ENCODE measurements at places on chromosomes 7 and 10.
A peak's percentile ranks its signal among the peaks of the same experiment; 100 is the strongest.

DNA sequence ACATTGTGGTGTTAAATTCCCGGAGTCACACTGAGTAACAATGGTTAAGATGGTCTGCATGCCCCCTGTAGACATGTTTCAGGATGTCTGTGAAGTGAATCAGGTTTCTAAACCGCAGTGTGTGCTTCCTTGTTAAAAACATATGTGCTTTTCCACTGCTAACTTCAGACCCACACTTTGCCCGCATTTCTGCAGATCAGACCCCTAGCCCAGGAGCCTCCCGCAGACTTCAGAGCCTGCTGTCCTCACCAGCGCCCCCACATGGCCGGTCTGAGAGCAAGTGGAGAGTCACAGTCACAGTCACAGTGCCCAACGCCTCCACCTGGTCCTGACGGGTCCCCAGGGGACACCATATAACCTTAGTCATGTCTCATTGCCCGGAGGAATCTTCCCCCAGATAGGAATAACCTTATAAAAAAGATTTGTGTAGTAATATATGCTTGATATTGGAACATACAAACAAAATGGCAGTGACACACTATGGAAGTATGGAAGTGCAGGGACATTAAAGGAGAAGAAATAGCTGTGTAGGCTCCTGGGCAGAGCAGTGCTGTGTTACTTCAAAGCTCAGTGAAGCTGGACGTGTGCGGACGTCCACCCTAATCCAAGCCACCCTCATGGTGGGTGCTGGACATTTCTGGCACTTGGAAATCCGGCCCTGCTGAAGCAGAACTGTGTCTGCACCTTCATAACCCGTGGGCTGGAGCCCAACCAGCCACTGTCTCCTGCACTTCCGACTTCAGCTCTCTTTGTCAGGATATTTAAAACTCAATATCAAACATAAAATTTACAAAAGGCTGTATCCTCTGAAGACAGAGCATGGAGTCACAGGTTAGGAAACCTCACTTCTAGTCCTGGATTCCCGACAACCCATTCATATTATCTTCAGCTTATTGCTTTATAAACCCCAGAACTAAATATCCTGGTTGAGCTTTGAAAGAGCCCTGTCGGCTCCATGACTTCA lies 29.0 kb downstream of the GSTO2 start:
- DNase-seq: no peak

GRCh38 chr7:112981966-112982365 lies 104.7 kb downstream of the GPR85 start:
- no peak for DNase-seq

DNA sequence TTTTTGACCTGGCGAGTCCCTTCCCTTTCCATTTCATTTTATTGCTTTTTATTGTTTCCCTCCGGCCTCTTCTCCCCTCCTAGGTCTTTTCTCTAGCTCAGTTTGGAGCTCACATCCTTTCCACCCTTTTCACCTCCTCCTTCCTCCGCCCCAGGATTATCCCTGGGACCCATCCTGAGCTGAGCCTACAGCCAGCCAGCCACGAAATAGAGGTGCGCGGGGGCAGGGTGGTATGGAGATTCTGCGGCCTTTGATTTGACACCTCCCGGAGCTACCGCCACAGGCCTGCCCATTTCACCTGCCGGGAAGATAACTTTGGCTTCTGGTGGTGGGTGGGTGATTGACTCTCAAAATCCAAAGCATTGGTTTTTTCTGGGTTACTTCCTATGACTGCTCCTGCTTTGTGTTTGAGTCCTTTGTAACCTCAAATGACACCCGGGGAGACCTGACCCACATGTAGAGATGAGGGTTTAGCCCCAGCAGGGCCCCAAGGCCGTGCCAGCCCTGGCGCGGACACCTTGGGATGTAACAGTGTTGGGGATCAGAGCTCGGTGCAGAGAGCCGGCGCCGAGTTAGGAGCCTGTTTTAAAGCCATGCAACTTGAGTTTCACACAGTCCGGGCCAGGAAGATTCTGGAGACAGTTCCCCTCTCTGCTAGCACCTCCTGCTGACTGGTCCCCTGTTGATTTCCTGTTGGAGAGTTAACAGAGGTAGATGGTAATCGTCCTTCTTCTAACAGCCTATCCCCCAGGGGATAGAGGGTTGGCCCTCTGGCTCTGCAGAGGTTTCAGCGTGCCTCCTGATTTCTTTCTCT lies 1.5 kb downstream of the DUSP5 start:
- DNase-seq: peak; percentile 62

GRCh38 chr10:70430493-70431445 lies 10.7 kb downstream of the NODAL start:
- peak; percentile 61 for DNase-seq

DNA sequence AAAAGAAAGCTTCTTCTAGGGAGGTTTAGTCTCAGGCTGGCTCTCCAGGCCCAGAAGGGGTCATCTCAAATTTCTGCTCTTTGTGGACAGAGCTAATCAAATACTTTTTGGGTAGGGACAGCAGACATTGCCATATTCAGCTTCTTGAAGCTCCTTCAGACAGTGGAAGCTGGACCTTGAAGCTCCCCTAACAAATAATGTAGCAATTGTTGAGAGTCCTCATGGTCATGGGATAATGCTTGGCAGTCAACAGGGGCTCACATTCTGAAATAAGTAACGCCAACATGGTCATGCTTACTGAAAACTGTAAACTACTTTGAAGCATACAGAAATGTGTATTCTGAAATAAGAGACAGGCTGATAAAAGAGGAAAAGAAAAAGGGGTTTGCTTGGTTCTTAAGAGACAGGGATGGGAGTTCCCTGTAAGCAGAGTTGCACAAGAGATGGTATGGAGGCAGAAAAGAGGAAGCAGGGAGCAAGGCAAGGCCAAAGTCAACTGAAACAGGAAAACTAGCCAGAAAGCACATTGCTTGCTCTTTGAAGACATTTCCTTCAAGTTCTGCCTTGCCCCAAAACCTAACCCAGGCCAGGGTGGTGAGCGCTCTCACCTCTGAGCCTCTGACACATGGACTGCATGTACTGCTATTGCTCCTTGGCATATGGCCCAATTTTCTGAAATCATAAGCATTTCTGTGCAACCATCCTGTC lies 53.1 kb upstream of the KMT2E start:
- DNase-seq: no peak

DNA sequence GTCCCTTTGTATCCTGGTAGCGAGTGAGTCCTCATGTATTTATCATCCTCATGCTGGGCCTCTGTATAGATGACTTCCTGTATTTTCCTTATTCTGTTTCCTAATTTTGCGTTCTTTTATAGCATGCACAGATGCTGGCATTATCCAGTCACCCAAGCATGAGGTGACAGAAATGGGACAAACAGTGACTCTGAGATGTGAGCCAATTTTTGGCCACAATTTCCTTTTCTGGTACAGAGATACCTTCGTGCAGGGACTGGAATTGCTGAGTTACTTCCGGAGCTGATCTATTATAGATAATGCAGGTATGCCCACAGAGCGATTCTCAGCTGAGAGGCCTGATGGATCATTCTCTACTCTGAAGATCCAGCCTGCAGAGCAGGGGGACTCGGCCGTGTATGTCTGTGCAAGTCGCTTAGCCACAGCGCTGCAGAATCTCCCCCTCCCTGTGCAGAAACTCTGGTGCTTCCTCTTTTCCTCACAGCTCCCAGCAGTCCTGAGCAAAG lies 183.1 kb upstream of the PRSS58 start:
- no peak for DNase-seq

GRCh38 chr10:98338896-98339295 lies 70.9 kb upstream of the LOXL4 start:
- DNase-seq: no peak

DNA sequence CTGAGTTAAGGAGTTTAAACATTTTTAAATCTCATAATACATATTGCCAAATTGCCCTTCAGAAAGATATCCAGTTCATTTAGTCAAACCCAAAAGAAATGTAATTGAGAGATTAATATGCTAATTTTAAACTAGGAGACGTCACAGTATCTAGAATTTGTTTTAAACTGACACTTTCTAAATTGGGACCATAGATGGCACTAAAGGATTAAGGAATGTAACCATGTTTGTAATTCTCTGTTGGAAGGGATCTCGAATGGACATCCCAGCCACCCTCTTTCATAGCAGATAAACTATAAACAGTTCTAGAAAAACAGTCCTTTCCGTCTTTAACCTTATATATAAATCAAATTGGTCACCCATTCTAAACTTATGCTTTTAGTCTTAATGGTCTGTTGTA lies 30.0 kb upstream of the SAMD9L start:
- DNase-seq: no peak

DNA sequence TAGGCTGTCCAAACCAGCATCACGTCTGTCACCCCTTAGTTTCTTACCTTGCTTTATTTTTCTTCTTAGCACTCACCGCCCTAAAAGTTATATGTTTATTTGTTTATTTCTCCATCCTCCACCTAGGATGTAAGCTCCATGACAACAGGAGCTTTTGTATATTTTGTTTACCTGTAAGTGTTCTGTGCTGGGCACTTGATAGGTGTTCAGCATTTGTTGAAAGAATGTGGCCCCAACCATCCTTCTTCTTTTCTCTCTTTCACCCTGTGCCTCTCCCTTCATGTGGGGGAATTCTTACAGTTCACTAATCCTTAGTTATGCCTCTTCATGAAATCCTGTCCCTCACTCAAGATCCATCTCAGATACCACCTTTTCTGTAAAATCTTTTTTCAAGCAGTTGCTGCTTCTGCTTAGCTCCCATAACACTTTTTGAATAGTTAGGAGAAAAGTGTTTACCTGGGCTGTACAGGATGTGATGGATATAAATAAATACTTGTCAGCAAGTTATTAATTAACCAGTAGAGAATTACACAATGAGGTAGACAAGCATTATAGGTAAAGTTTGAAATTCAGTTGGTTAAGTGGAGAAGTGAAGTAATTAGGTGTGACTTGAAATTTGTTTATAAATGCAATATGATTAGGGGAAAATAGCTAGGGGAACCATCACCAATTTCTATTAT lies 9.7 kb downstream of the AHR start:
- no peak for DNase-seq

DNA sequence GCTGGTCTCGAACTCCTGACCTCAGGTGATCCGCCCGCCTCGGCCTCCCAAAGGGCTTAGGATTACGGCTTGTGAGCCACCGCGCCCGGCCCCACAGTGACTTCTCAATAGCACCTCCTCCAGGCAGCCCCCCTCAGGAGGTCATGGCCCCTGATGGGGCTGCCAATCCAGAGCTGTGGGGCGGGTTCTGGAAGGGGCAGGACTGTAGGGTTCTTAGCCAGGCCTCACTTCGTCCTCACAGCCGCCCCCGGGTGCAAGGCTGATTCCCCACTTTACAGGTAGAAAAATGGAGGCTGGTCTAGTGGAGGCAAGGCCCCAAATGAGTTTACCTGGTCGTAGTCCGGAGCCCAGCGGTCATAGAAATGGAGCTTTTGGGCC lies 638 bp downstream of the METTL27 start:
- DNase-seq: no peak

DNA sequence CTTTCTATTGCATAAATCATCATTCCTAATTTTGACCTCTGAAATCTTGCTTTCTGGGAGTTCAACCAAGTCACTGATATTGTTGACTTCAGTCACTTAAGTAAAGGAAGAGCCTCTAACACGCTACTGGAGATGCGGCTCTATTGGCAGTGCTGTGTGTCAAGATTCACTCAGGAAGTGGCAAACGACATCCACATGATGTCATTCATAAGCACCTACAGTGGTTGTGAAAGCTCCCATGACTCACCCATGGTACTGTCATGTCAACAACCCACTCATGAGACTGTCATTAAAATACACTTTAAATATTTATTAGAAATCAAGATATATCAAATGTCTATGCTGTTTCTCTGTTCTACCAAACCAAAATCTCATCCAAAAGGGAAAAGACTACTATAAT lies 52.5 kb upstream of the LHFPL3 start:
- no peak for DNase-seq

- no peak for DNase-seq
Observed at GRCh38 chr7:17085186-17085585, 203.4 kb upstream of the AGR3 start.

DNA sequence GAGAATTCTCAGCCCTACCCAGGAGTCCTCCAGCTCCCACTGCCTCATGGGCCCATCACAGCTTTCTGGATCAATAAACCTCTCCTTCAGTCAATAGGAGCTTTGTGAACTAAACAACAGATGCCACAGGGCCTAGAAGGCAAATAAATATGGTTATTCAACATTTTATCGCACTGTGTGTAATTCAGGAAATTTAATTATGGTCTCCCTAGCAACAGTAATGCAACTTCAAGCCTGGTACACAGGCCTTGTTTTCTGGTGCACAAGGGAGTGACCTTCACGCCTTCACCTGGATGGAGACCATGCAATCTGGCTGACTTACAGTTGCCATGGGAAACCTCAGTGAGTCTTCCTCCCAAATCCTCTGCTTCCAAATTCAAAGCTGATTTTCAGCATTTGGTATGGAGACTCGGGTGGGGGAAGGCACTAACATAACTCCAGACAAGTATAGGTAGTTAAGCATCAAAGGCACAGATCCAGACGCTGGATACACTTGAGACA lies 441.0 kb upstream of the NPVF start:
- DNase-seq: no peak

GRCh38 chr7:25860275-25861163 lies 291.5 kb upstream of the NFE2L3 start:
- no peak for DNase-seq

DNA sequence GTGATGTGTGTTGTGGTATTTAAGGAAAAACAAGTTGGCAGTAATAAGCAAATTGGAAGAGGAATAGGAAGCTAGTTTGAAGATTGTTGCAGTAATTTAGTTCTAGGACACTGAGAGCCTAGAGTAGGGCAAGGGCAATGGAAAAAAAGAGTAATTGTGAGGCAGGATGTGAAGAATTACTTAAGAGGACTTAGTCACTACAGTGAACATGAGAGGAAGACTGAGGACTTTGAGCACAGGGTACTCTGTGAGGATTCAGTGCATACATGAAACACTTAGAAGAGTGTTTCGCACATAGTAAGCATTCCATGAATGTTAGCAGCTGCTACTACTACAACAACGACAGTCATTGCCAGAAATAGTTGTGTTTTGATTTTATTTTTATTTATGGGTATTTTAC lies 30.9 kb upstream of the DKK1 start:
- DNase-seq: no peak

- DNase-seq: no peak
Observed at GRCh38 chr7:4729266-4729665, 46.2 kb upstream of the AP5Z1 start.

DNA sequence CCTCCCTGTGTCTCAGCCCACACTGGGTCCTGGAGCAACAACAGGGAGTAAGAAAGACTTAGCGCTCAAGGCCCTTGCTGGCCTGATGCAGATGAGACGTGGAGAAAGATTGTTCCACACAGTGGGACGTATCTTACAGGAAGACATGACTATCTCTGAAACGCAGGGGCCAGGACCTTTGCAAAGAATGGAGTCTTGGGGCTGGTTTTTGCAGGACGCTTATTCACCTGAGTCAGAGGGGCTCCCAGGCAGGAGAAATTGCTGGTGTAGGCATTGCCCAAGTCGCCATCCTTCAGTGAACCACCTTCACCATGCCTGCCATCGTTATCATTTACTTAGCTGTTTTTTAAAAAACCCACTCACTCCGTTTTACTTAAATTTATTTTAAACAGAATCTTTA lies 11.8 kb upstream of the GDF10 start:
- DNase-seq: no peak

- DNase-seq: no peak
Observed at GRCh38 chr7:6107924-6108323, 76.7 kb downstream of the ANKRD61 start.

GRCh38 chr7:92260248-92260781 lies 14.5 kb downstream of the ANKIB1 start:
- no peak for DNase-seq
